A549 treated with CORT108297 at 1 μM for 4 hours (cell line): ENCODE measurements at places on chromosomes 12 and 14. TPM values are rescaled to one million over a fixed set of nuclear protein-coding genes. Genes with fewer than 3 reads are reported as not detected.

The NAP1L1 gene
- 612 to 702 TPM (median 628 TPM) in 5 replicates for total RNA-seq

The CMKLR1 gene
- 0.03 TPM in 1 of 5 replicates, not detected in the others for total RNA-seq

The OASL gene
- 3.5 to 5.0 TPM (median 4.5 TPM) in 5 replicates for total RNA-seq

The AMDHD1 gene
- 2.3 to 2.9 TPM (median 2.5 TPM) in 5 replicates for total RNA-seq

The GPD1 gene
- 0.13 to 0.30 TPM (median 0.19 TPM) in 5 replicates for total RNA-seq

The EML1 gene
- 38.0 to 44.9 TPM (median 43.2 TPM) in 5 replicates for total RNA-seq

The ANAPC5 gene
- total RNA-seq = 85.4 to 94.0 TPM (median 89.6 TPM) in 5 replicates

The RTL1 gene
- 0.26 to 0.31 TPM (median 0.30 TPM) in 5 replicates for total RNA-seq

The SSPN gene
- total RNA-seq = 0.42 to 0.55 TPM (median 0.53 TPM) in 5 replicates

The ZBTB42 gene
- 2.3 to 4.0 TPM (median 3.5 TPM) in 5 replicates for total RNA-seq

The SERPINA5 gene
- 0.05 to 0.16 TPM (median 0.14 TPM) in 5 replicates for total RNA-seq

The INTS13 gene
- total RNA-seq = 23.5 to 38.6 TPM (median 25.0 TPM) in 5 replicates

The LRP1-AS gene
- total RNA-seq = not detected in 5 replicates

The SLCO1A2 gene
- total RNA-seq = 0.07 to 0.32 TPM (median 0.13 TPM) in 3 of 5 replicates, not detected in the others

The MUCL1 gene
- not detected in 5 replicates for total RNA-seq
